Activated CD4-positive, alpha-beta T cell treated with anti-CD3 and anti-CD28 coated beads for 4 hours (primary cell): ENCODE measurements at places on chromosomes 16 and 17.
A peak's percentile ranks its signal among the peaks of the same experiment; 100 is the strongest.

DNA sequence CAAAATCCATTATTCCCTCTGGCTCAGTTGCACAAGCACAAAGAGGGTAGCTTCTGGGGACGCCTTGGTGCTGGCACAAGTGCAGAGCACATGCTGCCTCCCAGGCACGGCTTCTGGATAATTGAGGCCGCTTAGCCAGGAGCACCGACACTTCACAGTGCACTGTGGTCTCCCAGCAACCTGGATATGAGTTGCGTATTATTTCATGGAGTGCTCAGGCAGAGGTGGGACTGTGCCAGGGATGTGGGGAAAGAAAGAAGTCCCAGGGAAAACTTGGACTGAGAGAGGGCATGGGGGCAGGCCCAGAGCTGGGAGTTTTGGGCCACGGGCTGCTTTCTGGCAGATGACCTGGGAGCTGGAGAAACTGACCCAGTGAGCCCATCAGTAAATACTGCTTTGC is 37.5 kb downstream of the MPRIP start:
- DNase-seq = no peak

GRCh38 chr16:57372372-57373116 is at the start of gene CX3CL1:
Gene CX3CL1 (plus strand): TSS chr16:57372490. CDS start chr16:57372569, 79 bp downstream.
- no peak for DNase-seq

GRCh38 chr17:42901535-42902229 is 1.1 kb downstream of the G6PC1 start:
- DNase-seq = no peak

DNA sequence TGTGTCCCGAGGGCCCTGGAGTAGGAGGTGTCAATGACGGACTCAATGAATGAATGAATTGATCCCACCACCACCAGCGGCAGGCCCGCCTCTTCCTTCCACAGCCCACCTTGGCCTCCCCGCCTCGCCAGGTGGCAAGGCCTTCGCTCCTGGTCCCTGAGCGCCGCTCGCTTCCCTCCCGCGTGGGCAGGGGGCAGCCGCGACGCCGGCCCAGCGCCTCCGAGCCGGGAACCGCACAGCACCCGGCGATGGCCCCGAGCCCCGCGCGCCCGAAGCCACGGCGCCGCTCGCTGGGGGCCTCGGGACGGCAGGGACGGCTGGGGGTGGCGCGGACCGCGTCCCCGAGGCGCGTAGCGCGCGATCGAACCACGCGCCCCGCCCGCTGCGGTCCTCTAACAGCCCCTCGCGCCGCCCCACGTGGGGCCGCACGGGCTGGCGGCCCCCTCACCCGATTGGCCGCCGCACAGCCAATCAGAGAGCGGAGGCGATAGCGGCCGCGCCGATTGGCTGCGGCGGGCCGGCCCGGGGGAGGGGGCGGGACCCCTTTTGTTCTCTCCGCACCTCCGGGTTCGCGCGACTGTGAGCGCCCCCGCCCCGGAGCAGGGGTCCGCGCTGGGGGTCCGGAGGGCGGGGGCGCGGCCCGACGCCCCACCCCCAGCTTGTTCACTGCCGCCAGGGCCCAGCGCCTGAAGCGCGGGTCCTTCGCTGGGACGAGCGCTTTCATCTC is 31.4 kb downstream of the ACTG1 start:
- DNase-seq = peak; percentile 56

DNA sequence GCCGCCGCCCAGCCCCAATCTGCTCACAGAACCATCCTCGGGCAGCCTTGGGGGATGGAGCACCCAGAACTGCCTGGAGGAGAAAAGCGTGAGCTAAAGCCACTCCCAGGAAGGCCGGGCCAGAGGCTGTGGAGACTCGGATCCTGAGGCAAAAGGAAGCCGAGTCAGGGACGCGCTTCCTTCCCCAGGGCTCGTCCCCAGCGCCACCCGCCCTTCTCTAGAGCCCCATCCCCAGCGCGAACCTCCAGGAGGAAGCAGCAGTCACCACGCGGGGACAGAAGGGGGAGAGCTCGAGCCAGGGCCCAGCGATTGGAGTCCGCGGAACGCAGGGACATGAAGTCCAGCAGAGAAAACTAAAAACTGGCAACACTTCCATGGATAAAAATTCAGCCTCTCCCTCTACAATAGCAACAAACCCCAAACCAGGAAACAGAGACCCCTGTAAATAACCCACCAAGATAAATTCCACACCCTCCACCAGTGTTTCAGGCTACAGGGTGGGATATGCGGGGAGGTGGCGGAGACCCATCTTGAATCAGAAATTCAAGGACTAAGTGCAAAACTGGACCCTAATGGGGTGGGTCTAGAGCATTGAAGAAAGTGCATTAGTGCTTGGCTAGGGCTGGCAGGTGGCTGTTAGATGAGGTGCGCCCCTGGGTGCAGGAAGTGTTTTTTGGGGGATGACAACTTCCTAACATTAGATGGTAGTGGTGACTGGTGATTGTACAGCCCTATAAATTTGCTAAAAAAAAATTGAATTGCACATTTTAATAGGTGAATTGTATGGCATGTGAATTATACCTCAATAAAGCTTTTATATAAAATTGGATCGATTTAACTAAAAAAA is 116.1 kb upstream of the METRNL start:
- DNase-seq = peak; percentile 17

GRCh38 chr17:9837551-9838471 is 12.1 kb downstream of the GLP2R start:
- DNase-seq = no peak

DNA sequence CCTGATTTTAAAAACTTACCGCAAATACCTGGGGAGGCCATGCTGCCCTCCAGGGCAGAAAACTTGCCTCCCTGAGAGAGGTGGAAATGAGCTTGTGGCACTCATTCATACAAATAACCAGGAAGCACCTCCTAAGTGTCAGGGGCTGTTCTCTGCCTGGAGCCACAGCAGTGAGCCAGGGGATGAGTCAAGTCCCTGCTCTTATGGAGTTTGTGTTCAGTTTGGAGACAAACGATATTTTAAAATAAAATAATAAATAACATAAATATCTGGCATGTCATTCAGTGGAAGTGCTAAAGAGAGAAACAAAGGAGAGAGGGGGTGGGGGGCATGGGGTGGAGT is 313.8 kb downstream of the C16orf95 start:
- DNase-seq = no peak

DNA sequence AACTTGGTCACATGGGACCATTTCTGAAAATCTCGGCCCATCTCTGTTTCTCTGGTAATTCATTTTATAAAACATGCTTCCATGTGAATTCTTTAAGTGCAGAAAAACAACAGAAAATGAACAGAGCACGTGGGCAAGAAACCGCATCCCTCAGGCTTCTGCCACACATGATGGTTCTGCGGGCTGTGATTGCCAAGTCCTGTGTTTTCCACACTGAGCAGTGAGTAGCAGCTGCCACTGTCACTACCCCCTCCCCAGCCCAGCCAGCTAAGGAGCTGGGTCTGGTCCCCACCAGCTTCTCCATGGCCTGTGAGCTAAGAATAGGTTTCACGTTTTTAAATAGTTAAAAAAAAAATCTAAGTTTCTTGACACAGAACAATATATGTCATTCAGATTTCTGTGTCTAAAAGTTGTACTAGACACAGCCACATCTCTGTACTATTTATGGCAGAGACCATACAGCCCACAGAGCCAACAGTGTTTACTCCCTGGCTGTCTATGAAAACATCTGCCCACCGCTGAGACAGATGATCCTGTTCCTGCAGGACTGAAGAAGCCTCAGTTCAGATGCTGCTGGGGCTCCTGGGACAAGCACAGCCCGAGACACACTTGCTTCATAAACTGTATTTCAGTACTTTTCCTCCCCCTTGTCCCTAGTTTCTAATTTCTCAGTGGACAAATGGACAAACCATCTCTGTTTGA is 41.5 kb downstream of the USP22 start:
- no peak for DNase-seq

- peak; percentile 22 for DNase-seq
These were observed 984 bp downstream of the CENPV start for GRCh38 chr17:16352303-16352666.

- DNase-seq = no peak
These were observed 23.3 kb downstream of the TMEM100 start for GRCh38 chr17:55699181-55699860.

- DNase-seq = no peak
These were observed 17.6 kb upstream of the CYB5B start for GRCh38 chr16:69406780-69407331.

GRCh38 chr17:28524476-28525424 is 18.6 kb downstream of the FOXN1 start:
- DNase-seq = no peak

- DNase-seq = no peak
These were observed 6.9 kb downstream of the ADCY9 start for GRCh38 chr16:4109250-4109736.

DNA sequence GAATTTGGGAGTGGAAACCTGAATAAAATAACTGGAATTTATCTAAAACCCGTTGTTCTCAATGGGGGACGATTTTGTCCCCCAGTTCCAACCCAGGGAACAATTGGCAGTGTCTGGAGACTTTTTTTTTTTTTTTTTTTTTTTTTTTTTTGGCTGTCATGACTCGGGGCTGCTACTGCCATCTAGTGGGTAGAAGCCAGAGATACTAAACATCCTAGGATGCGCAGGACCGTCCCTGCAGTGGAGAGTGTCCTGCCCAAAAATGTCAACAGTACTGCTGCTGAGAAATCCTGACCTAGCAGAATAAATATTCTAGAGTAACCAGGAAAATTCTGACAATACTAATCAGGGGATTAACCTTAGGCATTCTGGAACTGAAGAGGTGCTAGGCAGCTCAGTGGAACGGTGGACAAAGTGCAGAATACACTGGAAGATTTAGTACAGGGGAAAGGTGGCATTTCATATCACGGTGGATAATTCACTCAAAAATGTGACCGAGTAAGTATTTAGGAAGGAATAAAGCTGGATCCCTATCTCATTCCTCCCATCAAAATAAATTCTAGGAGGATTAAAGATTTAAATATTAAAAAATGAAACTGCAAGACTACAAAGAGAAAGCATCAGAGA is 107.6 kb downstream of the SPECC1 start:
- peak; percentile 60 for DNase-seq

GRCh38 chr16:10976634-10977033 is 32.3 kb downstream of the CLEC16A start:
- no peak for DNase-seq

DNA sequence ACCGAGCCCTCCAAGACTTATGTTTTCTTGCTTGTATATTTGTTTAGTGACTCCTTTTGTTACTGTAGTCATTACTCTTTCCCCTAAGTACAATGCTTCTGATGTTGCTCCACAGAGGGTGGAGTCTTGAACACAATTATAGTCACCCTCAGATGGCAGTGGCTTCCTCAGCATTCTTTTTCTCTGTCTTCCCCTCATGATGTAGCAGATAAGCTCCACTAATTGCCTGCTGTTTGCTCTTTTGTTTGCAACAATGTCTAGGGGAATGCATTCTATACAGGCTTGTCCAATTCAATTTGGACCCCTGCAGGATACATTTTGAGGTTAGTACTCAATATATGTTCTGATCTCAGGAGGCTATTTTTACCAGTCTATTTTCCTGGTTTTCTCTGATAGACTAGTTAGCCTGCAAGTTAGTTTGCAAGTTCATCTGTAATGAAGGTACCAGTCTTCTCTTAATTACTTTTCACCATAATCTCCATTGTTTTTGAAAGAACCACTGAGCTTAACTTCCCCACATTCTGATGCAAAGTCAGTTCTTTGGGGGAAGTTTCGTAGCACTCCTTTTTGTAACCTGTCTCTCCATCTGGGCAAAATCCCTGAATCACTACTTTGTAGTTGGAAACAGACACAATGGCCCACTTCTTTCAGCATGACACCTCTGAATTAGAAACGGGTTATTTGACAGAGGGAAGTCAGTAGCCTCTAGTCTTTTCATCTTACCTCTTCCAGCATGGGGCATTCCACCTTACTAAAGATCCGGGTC is 1509.2 kb downstream of the CDH11 start:
- DNase-seq = no peak

- no peak for DNase-seq
These were observed 6.5 kb downstream of the MARF1 start for GRCh38 chr16:15636392-15636873.

DNA sequence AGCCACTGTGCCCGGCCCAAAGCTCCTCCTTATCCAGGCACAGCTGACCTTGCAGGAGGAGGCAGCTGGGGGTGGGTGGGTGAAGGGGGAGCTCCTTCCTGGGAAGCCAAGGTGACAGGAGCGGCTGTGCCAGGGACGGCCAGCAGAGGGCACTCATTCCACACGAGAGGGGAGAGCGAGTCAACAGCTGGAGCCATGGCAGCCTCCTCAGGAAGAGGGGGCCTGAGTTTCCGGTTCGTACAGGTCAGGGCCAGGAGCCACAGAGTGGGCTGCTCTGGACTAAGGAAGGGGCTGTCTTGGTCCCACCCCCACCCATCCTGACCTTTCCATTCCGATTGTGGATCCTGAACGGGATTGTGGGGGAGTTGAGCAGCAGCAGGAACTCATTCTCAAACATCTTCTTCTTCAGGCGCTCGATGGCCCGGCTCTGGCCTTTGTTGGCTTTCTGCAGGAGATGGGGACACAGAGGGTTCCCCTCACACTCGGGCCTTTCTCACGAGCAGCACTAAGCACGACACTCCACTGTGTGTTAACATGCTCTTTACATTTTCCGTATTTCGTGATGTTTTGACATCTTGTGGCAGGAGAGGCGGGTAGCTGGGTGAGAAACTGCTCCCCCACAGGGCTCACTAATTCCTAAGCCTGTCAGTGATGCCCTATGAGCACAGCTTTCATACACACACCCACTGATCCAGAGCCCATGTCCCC is 61.6 kb downstream of the TIMM22 start:
- DNase-seq = peak; percentile 39

DNA sequence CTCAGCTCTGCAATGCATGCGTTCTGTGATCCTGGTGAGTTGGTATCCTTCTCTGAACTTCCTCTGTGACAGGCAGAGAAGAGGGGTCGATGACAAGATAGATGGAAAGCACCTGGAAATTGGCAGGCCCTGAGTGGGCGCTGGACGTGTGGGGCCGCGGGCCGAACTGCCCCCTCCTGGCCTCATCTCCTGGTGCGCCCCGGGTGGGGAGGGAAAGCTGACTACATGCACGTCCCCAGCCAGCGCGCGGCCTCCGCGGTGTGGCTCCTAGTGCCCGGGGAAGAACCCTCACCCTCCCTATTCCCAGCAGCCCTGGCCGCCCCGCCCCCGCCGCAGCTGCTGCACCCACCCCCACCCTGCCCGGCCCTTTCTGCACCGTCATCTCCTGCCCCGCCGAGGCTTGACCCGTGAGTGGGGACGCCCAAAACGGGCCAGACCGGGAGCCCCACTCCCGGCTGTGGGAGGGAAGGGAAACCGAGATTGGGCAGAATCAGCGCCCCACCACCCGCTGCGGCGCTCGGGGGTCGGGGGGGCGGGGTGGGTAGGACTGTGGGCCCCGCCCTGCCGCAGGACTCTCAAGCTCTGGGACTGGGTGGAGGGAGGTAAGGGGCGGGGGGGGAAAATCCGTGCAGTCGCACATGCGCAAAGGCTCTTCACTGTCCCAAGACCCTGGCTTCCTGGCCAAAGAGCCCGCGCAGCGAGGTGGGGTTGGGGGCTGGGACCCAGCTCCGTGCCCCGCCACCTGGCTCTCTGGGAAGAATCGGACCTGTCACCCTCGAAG is at the start of gene NOL3:
Gene NOL3, plus strand, starts transcription at position 371 of the 781 bp plus-strand sequence.
- DNase-seq = no peak
